Stimulated activated CD4-positive, alpha-beta T cell treated with anti-CD3 and anti-CD28 coated beads, Interleukin-12 subunit alpha, Interleukin-12 subunit beta, amount 100 ng/mL, for 24 hours (primary cell): ENCODE measurements at places on chromosomes 16 and 17.

GRCh38 chr16:53132406-53132805 is 77.6 kb downstream of the CHD9 start:
- DNase-seq = no peak

- no peak for DNase-seq
These were observed 222.6 kb upstream of the CPHXL start for GRCh38 chr16:75948886-75949285.

- no peak for DNase-seq
These were observed 5.9 kb downstream of the CHMP6 start for GRCh38 chr17:80997424-80998117.

GRCh38 chr16:73172241-73172972 is 124.5 kb upstream of the ZFHX3 start:
- DNase-seq = no peak

GRCh38 chr16:68492543-68493411 is 44.5 kb upstream of the SMPD3 start:
- no peak for DNase-seq

DNA sequence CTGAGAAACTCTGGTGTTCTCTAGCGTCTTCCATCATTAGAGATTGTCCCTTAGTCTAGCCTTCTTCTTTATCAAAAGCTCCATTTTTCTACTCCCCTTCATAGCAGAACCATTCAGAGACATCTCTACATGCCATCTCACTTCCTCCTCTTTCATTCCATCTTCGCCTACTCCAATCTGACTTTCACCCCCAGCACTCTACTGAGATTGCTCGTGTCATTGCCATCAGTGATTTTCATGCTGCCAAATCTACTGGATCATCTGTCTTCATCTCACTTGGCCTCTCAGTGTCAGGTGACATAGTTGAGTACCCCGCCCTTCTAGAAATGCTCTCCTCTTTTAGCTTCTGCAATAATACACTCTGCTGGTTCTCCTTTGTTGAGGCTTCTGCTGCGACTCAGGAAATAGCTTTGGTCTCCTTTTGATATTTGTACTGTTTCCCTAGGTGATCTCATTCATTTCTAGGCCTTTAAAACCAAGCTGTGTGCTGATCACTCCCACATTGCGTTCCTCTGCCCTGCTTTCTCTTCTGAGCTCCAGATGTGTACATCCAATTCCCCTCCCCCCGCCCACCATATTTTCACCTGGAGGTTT is 119.1 kb downstream of the FTO start:
- no peak for DNase-seq

GRCh38 chr17:39602533-39603303 is 5.0 kb downstream of the NEUROD2 start:
- no peak for DNase-seq

GRCh38 chr17:81057079-81057730 is 22.3 kb downstream of the BAIAP2 start:
- no peak for DNase-seq

DNA sequence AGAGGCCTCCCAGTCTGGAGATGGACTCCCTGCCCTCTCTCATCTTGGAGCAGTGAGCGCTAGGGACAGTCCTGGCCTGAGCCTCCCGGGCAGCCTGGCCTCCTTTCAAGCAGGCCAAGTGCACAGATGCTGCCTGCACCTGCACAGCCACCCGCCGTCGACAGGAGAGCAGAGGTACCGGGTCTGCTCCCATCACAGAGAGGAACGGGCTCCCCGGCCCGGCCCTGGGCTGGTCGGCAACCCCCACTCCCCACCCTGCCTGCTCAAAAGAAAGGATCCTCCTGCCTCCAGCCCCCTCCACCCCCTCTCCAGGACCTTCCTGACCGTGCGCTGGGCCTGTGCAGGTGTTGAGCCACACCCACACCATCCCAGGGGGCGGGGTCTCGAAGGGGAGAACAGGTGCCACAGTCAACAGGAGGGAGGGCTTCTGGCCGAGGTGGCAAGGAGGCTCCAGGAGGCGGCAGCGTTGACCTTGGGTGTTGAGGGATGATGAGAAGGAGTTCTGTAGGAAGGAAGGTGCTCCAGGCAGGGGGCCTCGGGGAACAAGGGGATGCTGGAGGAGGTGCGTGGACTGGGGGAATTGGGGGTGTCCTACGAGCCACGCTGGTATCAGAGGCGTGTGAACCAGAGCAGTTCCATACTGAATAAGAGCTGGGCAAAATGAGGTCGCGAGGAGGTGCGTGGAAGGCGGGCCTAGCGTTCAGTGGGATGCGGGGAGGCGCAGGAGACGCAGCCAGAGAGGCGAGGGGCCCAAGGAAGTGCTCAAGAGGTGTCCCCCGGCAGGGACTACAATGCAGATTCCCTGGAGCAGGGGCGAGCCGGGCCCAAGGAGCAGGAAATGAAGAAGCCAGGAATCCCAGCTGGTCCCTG is 967 bp upstream of the CDH15 start:
- DNase-seq = no peak

DNA sequence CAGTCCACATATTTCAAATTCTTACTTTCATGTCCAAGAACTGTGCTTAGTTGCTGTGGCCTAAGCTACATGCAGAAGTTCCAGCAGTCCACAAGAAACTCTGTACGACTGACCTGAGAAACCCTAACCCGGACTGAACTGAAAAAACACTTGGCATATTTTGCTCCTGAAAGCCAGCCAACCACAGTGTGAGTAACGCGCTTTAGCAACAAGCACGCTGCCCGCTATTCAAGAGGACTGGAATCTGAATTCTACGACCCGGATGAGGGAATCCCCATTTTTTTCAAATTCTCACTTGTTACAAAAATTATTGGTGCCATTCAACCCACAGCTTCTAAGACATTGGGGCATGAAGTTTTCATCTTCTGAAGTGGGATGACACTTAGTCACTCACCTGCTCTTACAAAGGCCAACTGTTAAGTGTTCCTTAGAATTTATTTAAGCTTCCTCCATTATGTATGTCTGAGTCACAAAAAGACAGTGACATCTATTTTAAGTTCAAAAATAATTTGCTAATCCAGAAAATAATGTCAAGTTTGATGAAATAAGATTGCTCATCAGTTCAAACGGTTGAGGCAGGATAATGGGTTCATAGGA is 78.7 kb downstream of the CDYL2 start:
- DNase-seq = no peak

- DNase-seq = no peak
These were observed 26.6 kb downstream of the LCMT1 start for GRCh38 chr16:25138130-25138529.

GRCh38 chr17:44988044-44988942 is 20.2 kb upstream of the C1QL1 start:
- no peak for DNase-seq

DNA sequence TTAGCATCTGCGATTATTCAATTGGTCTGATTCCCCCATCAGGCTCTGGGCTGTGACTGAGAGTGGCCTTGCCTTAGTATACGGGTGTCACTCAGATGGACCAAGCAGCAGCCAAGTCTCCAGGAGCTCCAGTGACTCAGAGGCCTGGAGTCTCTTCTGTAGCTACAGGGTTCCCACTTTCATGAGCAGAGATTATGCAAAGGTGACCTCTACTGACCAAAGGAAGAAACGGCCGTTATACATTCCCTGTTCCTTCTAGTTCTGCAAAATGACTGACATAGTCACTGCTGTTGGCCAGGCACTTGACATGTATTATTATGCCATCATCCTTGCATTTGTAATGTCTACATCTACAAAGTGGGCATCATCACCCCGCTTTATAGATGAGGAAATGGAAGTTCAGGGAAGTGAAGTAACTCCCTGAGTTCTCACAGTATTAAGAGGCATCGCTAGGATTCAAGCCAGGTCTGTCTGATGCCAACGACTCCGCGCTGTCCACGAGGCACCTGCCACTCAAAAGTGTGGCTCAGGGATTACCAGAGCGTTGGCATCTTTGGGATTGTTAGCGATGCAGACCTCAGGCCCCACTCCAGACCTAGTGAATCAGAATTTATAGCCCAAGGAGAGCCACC is 23.3 kb downstream of the SLC38A7 start:
- no peak for DNase-seq

- DNase-seq = no peak
These were observed 539 bp downstream of the LRRC45 start for GRCh38 chr17:82023447-82024241.

GRCh38 chr16:77584205-77584859 is 138.0 kb upstream of the NUDT7 start:
- DNase-seq = no peak

DNA sequence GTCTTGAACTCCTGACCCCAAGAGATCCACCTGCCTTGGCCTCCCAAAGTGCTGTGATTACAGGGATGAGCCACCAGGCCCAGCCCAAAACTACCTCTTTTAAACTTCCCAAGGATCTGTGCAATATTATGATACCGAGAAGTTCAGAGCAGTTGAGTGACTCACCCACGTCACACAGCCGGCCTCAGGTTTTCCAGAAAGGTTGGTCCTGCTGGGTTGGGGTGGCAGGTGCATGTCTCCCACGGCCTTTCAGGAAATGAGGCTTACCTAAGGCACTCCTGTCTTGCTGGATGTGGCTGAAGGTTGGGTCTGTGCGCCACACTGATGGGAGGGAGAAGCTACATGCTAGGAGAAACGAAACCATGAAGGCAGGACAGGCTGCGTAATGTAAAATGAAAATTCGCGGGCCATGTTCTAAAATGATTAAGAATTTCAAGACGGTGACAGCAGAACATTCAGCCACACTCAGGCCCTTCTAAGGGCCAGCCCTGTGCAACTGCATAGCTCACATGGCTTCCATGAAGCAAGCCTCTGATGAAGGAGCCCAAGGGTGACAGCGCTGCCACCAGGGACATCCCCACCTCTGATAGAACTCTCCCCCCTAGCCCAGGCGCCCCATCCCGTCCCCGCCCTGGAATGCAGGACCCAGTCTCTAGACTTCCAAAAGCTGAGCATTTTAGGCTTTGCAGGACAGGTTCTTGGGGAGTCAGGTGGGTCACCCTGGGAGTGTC is 6.6 kb upstream of the GLIS2 start:
- DNase-seq = no peak

DNA sequence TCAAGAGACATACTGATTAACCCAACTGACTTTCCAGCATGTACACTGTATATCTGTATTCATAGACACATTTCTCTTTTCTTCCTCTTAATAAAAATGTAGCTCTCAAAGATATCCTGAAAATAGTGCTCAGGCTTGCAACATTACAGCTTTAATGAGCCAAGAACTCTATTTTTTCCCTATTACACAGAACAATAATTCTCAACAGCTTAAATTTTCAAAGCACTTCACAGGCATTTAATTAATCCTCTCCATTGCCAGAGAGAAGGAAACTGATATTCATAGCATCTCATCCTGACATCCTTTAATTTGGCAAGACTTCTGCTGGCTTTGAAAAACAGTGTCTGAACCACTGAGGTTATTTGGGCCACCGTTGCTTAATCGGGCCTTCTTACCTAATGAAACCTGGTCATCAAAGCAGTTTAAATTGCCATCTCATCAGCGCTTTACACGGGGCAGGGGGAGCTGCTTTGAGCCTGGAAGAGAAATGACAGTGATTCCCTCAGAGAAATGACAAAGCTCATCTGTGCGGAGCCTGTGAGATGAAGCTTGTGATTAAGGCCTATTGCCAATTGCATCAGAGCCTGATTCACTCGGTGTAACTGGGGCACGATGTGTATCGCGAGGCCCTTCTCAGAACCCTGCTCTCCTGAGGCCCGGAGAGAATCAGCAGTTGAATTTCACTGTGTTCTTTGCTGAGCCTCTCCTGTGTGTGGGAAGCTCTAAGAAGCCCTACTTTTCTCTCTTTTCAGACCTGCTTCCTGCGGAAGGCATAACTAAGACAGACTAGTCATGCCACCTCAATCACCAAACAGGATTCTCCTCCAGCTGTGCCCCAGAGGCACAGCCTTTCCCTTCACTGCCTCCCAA is 8.5 kb upstream of the SIAH1 start:
- DNase-seq = no peak

GRCh38 chr17:81866440-81867169 is 4.5 kb downstream of the ARHGDIA start:
- no peak for DNase-seq

- DNase-seq = no peak
These were observed 826 bp downstream of the UNC119 start for GRCh38 chr17:28551421-28552175.

GRCh38 chr16:54362591-54363206 is 76.1 kb upstream of the IRX3 start:
- no peak for DNase-seq

DNA sequence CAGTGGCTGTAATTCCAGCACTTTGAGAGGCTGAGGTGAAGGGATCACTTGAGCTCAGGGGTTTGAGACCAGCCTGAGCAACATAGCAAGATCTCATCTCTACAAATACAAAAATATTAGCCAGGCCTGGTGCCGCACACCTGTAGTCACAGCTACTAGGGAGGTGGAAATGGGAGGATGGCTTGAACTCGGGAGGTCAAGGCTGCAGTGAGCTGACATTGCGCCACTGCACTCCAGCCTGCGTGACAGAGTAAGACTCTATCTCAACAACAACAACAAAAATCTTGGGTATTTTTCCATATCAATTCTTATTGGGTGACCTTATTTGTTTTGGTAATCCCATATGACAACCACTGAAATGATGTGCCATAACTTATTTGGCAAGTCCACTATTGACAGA is 52.6 kb downstream of the SCNN1G start:
- DNase-seq = no peak

GRCh38 chr16:59053911-59054310 is 319.8 kb upstream of the GOT2 start:
- no peak for DNase-seq

GRCh38 chr16:87725596-87726235 is 40.1 kb downstream of the KLHDC4 start:
- no peak for DNase-seq

DNA sequence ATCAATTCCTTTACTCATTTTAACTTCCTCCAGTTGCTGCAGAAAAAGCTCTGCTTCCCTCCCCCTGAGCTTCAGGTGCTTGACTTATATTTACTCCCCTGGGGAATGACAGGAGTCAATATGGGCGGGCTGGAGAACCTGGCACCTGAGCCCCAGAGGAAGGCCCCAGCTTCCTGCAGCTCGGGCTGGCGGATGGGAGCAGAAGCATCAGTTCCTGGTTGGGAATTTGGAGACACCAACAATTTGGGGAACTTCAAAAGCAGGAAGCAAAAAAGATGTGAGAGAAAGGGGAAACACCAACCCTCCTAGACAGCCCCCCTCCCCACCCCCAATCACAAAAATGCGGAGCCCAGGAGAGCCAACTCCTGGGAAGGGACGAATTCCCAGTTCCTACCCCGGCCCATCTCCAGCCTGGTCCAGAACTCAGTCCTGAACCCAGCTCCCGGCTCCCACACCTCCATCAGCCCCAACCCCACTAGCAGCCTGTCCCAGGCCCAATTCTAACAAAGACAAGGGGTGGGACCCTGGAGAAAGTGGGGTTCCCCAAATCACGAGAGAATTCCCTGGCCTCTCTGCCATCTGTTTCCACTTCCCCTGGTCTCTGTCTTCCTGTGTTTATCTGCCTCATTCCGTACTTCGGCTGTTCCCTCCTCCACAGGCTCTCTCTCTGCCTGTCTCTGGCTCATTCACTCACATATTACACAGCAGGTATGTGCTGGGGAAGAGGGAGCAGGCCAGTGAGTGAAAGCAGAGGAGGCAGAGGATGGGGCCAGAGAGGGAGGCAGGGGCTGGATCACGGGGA is 16.2 kb upstream of the ASGR2 start:
- no peak for DNase-seq

GRCh38 chr17:48944515-48945260 is at the start of gene SNF8:
SNF8 (minus strand) TSS chr17:48944842; CDS start chr17:48944734, 108 bp downstream.
- DNase-seq = peak; percentile 92
